ENCODE measurements at places on chromosomes 5 and 9. TPM values are rescaled to one million over a fixed set of nuclear protein-coding genes. Genes with fewer than 3 reads are reported as not detected.

FAM120AOS gene
- total RNA-seq, result 21.4 TPM

BTNL8 gene
- total RNA-seq, result not detected

NRG2 gene
- total RNA-seq, result 0.42 TPM

TSC1 gene
- total RNA-seq, result 22.7 TPM

GRCh38 chr9:79604149-79604548, 32.4 kb downstream of the TLE4 start:
- no peak for DNase-seq

DNA sequence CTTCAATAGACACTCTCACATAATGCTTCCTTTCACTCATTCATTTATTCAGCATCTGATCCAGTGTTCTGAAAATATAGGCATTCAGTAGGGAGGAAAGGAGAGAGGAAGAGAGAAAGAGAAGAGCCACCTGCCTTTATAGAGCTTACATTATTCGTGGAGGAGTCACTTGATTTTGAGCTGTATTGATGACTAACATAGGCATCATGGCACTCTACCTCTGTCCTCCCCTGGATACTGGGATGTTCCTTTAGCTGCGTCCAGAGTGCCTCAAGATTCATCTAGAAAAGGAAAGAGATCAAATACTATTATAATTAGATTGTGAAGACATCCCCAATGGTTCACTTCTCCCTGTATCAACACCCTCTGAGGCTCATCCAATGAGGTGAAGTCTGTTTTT, 345.1 kb downstream of the SPATA31D1 start:
- peak; percentile 21 for DNase-seq

GRCh38 chr5:82073179-82073578, 101.4 kb downstream of the ATG10 start:
- no peak for DNase-seq

- peak; percentile 20 for DNase-seq
Measured at GRCh38 chr9:69027355-69028097, 8.0 kb upstream of the FXN start.

DNA sequence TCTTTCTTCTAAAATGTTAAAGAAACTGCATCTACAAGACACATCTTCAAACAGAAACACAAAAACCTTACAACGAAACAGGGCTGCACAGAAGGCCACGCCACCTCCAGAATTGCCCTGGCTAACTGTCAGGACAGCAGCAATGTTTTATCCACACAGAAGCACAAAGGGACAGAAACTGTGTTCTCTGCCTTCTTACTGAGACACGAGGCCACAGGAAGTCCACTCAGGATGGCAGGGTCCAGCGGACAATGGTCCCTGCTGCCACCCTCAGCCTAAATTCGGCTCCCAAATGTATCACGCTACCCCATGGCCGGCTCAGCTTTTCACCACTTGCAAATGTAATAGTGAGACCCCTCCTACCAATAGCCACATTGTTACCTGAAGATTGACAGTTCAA, 159.8 kb upstream of the PHYKPL start:
- DNase-seq, result no peak

DNA sequence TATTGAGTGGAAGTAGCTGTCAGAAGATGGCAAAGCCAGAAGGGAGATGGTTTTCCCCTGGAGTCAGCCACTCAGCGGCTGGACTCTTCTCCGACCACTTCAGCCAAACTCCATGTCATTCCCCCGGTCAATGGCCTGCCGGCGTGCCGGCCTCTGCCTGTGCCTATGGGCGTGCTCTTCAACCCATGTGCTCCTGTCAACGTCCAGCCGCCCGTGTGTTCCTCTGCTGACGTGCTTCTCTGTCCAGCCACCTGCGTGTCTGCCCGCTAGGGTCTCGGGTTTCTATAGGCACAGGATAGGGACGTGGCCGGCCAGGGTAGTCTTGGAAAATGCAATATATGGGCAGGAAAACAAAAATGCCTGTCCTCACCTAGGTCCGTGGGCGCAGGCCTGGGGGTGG, 77.7 kb upstream of the RUFY1 start:
- DNase-seq, result no peak
